ENCODE measurements at places on chromosomes 12 and 14. TPM values are rescaled to one million over a fixed set of nuclear protein-coding genes. Genes with fewer than 3 reads are reported as not detected.
A peak's percentile ranks its signal among the peaks of the same experiment; 100 is the strongest.

GRCh38 chr14:24996930-24997725 is 52.8 kb downstream of the STXBP6 start:
- H3K27ac ChIP-seq: no peak overlapping the region
- H3K27me3 ChIP-seq: no peaks in the 10 kb centered on the region

GRCh38 chr14:100788517-100788916 is 37.4 kb upstream of the MEG3 start:
- peak; percentile 24 for DNase-seq
- H3K27me3 ChIP-seq: no peaks in the 10 kb centered on the region
- no peaks in the 10 kb centered on the region for H3K36me3 ChIP-seq
- H3K4me3 ChIP-seq: no peak overlapping the region
- no peaks in the 10 kb centered on the region for H3K4me1 ChIP-seq

DNA sequence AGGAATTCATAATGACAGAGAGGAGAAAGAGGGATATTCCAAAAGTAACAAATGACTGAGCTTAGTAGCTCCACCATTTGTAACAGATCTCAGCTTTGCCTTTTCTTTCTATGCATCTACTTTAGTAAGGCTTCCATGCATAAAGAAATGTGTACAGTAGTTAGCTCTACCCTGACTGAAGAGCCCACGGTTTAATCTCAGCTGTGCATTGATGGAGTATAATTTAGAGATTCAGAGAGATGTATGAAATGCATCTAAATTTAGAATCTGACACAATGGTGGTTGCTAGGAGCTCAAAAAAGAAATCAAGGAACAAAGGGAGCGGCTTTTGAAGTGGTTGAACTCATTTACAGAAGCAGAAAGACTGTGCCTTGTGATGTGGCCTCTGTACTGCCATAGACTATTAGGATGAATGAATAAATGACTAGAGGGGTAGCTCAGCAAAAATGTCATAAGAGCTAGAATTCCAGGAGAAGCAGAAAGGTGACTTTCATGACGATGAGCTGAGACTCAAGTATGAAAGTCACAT is 838.6 kb downstream of the RPS29 start:
- H3K36me3 ChIP-seq: no peaks in the 10 kb centered on the region
- H3K4me1 ChIP-seq: no peaks in the 10 kb centered on the region
- H3K27ac ChIP-seq: no peak overlapping the region
- DNase-seq: no peak

The NUAK1 gene
- 37.7 TPM for total RNA-seq

DNA sequence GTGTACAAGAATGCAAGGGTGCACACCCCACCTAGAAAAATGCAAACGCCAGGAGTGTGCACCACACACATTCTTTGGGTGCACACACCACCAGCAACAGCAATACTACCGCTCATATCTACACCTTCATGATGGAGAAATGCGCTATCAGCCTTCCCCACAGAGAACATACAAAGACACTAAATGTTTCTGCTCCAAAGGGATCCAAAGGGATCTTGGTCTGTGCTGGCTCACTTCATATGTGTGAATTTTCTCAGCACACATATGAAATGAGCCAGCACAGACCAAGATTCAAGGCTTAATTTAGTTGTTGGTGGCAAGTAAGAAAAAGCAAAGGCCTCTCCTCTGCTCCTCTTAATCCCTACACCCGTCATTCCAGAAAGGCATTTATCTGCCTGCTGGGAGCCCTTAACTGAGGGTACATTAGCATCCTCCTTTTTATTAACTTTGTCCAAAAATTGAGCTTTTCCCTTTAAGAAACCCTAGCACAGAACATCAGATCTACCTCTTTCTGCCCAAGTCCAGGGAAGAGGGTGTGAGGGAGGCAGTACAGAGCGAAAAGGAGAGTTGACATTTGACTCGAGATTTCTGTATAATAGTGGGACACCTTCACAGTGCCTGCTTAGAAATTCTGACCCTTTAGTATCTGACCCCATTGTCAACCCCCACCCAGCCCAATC is 8.3 kb downstream of the BMP4 start:
- no peaks in the 10 kb centered on the region for H3K27me3 ChIP-seq
- DNase-seq: no peak
- no peaks in the 10 kb centered on the region for H3K36me3 ChIP-seq
- no peak overlapping the region for H3K27ac ChIP-seq
- H3K4me3 ChIP-seq: no peak overlapping the region

DNA sequence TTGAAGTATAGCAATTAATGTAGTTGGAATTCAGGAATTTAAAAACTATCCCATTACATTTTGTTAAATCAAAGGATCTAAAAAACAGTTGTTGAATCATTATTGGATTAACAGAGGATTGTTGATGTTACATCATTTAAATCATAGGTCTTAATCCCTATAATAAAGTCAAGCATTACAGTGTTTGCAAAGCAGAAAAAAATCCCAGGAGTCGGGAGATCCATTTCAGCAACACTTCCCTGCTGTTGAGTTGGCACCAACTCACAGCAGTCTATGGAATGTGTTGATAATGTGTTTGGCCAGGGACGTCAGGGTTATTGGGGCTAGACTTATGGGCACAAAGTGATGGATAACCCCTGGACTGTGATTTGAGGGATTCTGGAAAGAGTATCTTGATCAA is 99.1 kb upstream of the TMTC1 start:
- H3K27me3 ChIP-seq: no peaks in the 10 kb centered on the region
- H3K36me3 ChIP-seq: no peaks in the 10 kb centered on the region
- DNase-seq: no peak
